ENCODE measurements at places on chromosomes 3 and 15.
A peak's percentile ranks its signal among the peaks of the same experiment; 100 is the strongest.

DNA sequence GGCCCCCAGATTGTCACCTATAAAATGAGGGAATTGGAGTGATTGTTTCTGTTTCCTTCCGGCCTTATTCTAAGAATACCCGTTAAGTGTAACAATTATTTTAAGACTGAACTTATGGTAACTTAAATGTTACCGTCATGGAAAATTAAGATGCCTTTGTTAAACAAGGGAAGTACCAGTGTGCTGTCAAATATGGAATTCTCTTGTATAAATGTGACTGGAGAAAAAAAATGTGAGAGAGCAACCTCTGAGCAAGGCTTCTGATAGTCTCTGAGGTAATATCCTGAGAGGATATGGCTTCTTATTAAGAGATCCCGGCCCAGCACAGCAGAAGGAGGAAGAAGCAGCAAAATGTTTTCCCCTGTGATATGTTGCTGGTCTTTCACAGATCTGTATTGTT is 480.7 kb upstream of the ADAMTS9 start:
- DNase-seq = no peak

DNA sequence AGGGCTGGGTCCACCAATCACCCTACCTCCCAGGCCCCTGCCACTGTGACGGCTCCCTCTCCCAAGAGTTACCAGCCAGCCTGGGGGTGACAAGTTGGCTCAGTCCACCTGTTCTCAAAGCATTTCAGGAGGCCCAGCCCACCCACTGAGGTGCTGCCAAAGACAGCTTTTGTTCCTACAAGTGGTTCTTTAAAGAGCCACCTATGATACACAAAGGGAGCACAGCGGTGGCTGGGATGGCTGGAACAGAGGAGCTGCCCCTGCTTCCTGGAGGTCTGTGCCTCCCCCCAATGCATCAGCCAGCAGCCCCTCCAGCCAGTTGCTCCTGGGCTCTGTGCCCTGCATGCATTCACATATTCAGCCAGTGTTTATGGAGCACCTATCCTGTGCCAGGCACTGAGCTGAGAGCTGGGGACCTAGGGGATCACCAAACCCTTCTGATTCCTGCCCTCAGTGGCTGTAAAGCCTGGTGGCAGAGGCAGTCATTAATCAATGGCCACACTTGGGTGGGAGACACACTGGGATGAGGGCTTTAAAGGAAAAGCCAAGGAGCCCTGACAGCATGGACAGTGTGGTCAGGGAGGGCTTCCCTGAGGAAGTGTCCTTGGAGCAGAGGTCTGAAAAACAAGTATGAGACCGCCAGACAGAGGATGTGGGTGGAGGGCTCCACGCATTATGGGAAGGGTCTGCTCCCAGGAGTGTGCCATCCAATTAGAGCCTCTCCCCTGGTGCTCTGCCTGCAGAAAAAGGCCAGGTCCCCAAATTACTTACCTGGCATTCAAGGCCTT is 107.1 kb upstream of the LINGO1 start:
- no peak for DNase-seq

GRCh38 chr15:89851673-89852341 is 37.2 kb upstream of the ANPEP start:
- no peak for DNase-seq

- no peak for DNase-seq
Observed at GRCh38 chr3:126083511-126083912, 412 bp downstream of the SLC41A3 start.

- no peak for DNase-seq
Observed at GRCh38 chr3:40780291-40780924, 255.6 kb downstream of the ZNF621 start.

DNA sequence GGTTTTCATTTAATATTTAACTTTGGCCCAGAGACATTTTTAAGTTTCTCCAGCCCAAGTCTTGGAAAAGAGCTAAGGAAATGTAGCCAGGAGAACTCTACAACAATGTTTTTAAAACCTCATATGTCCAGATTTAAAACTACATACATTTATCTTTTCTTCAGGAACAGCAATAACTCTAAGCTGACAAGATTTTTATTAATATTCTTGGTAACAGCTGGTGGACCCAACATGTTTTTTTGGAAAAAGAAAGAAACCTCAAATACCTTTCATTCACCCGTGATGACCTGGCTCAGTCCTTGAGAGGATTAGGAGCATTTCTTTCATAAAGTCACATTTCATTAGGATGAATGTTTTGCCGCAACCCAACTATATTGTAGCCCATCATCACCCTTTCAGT is 50.4 kb upstream of the CMSS1 start:
- no peak for DNase-seq

DNA sequence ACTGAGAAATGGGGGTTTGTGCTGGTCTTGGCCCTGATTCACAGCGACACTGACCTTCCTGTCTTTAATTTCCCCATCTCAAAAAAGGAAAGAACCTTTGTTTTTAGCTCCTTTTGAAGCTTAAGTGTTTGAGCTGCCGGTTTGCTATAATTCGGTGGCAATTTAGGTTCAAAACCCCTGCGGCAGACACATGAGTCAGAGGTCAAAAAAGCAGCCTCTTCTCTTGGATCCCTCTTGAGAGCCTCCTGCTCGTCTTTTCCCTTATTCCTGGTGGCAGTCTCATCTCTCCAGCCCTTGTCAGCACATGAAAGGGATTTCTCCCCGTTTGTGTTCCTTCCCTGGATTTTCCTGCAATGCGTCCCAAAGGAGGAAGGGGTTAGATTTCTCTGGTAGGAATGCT is 64.5 kb downstream of the GRIP2 start:
- no peak for DNase-seq

DNA sequence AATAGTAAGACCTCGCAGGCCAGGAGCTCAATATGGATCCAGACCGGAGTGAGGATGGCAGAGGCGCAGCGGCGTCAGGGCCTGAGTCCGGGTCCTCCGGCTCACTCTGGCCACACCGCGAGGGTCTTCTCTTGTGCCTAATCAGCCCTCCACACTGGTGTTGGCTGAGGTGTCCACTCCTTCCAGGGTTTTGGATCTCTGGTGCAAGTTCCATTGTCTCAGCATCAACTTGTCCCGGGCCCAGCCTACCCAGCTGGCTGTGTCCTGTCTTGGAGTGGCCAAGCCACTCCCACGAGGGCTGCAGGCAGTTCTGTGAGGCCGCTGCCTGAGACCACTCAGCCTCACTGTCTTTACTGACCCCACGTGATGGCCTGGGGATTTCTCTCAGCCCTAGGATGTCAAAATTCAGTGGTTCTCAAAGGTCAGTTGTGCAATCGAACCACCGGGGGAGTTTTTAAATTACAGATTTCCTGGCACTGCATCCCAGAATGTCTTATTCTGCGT is 12.6 kb upstream of the GOLGA6L7 start:
- no peak for DNase-seq

GRCh38 chr3:182490596-182491491 is 302.5 kb upstream of the ATP11B start:
- peak; percentile 39 for DNase-seq

- DNase-seq = no peak
Observed at GRCh38 chr3:14266361-14266760, 87.7 kb downstream of the LSM3 start.

GRCh38 chr3:168077091-168077490 is 18.6 kb downstream of the GOLIM4 start:
- DNase-seq = no peak

DNA sequence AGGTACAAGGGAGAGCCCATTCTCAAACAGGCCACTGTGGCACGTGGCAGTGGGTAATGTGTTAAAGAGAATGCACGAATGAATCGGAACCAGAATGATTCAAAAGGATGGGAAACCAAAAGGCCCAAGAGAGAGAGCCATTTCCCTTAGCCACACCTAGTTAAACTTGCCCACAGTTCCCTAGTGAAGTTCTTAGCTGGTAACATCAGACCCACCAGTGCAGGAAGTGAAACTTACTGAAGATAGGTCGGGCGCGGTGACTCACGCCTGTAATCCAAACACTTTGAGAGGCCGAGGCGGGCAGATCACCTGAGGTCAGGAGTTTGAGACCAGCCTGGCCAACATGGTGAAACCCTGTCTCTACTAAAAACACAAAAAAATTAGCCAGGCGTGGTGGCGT is 97.1 kb downstream of the MEX3B start:
- no peak for DNase-seq

GRCh38 chr15:101852356-101852755 is 40.4 kb downstream of the OR4F15 start:
- DNase-seq = no peak

DNA sequence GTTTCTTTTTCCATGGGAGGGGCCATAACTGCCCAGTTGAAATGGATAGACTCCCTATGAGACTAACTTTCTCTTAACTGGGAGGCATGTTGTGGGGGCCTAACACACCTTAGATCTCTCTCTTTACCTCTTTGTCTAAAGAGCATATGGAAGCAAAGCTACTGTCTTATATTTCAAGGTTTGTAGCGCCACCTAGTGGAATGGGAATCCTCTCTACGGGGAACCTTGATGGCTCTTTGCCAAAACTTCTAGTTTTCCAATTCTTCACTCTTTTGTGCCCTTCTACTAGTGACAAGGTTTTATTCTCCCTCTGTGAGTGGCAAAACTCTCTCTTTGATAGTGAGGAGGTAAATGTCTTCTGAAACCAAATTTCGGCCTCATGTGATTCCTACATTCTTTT is 1030.4 kb upstream of the CADM2 start:
- DNase-seq = no peak

DNA sequence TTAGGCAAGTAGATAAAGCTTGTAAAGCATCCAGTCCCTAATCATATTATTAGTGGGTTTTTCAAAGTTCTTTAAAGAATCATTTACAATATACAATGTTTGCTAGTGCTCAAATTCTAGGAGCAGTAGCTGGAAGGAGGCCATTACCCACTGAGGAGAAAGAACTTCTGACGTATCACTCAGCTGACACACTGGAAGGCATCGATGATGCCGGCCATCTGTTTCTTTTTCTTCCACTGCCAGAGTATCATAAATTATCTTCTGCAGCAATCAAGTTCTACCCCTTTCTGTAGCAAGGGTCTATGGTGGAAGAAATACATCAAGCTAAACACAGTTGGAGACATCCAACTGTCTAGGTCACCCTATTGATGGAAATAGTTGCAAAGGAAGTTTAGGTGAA is 243.2 kb upstream of the LRRN1 start:
- DNase-seq = no peak
